ENCODE measurements at places on chromosomes 5 and 9.

DNA sequence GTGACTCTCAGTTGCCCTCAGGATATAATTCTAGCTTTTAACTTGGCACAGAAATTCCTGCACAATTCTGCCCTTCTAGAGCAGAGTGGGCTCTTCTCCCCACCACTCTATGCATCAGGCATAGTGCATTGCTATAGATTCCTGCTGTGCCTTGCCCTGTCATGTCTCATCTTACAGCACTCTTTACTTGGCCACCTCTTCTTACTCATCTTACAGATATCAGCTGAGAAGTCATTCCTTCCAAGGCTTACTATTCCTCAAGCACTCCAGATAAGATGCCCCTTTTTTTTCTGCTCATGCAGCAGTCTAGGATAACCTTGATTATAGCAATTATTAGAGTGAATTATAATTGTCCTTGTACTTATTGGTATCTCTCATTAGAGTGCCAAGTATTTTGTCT lies 5.6 kb downstream of the FAM221B start:
- no peak for DNase-seq

DNA sequence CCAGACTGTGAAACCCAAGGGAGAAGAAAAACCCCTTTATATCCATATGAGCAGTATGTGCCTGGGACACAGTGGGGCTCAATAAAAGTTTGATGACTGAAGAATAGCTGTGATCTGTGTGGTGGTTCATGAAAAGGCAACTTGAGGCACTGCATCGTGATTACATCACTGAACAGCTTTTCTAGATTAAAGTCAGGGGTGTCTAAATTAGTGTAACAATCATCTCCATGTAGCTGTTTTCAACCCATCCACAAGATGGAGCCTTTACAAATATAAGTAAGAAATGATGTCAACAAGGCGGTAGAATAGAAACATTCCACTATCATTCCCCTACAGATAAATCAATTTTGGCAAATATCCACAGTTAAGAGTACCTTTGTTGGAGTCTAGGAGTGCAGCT lies 55.5 kb downstream of the PRRC1 start:
- DNase-seq, result peak; percentile 35

GRCh38 chr5:113205807-113206206 lies 229.0 kb downstream of the TSSK1B start:
- DNase-seq, result no peak

- DNase-seq, result no peak
These were observed 133.6 kb upstream of the GLRA1 start for GRCh38 chr5:152058267-152058666.

DNA sequence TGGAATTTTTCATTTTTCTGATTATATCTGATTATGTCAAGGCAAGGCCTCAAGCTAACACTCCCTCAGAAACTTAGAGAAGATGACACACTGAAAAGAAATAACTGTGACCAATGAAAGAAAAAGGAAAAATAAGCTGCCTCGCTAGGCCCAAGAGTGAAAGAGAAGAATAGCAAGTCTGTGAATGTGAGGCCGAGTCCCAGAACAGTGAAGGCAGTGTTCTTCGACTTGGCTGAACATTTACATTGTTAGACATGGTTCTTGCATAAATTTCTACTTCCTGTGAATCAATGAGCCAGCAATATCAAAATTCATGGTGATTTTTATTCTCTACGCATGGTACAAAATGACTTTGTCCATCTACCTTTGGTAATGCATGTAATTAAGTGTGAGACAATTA lies at the start of gene ATP10B:
Gene ATP10B, minus strand, starts transcription at position 163 of the 400 bp plus-strand sequence. CDS start 164,137 bp downstream, outside the sequence.
- DNase-seq, result no peak

- no peak for DNase-seq
These were observed 327.8 kb upstream of the PIK3R1 start for GRCh38 chr5:67887748-67888161.

DNA sequence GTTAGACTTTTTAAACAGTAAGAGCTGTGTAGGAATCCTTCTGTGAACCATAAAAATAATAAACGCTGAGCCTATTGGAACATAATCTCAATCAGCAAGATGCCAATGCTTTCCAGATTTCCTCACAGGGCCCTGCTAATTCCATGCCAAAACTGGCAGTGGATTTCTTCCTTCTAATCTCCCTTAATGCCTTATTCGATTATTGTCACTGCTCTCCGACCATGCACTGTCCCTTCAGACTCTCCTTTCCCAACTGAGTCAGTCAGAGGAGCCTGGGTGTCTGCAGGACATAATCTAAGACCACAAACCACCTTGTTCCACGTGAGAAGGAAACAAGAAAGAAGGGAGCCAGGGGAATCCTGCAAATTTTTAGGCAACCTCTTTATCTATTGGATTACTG lies at the start of gene GABRA6:
Gene GABRA6, plus strand, starts transcription at position 261 of the 400 bp plus-strand sequence. CDS start 269 bp downstream, outside the sequence.
- no peak for DNase-seq

GRCh38 chr9:73178044-73178443 lies 26.4 kb downstream of the ANXA1 start:
- DNase-seq, result no peak

DNA sequence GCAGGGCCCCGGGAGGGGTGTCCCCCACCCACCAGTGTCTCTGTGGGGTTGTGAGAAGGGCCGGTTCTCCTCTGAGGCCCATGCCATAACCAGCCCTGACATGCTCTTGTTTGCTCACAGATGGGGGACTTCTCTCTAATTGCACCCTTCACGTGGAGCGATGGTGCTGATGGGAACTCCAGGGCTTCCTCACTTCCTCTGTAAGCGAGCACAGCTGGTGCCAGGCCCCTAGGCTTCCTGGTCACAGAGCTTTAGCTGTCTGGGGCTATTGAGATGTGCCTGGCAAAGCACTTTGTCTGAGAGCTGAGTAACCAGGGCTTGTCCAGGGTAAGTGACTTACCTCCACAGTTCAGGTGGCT lies 36.4 kb downstream of the PHF2 start:
- DNase-seq, result no peak

- no peak for DNase-seq
These were observed 513.0 kb upstream of the ADAMTS16 start for GRCh38 chr5:4627131-4627530.

DNA sequence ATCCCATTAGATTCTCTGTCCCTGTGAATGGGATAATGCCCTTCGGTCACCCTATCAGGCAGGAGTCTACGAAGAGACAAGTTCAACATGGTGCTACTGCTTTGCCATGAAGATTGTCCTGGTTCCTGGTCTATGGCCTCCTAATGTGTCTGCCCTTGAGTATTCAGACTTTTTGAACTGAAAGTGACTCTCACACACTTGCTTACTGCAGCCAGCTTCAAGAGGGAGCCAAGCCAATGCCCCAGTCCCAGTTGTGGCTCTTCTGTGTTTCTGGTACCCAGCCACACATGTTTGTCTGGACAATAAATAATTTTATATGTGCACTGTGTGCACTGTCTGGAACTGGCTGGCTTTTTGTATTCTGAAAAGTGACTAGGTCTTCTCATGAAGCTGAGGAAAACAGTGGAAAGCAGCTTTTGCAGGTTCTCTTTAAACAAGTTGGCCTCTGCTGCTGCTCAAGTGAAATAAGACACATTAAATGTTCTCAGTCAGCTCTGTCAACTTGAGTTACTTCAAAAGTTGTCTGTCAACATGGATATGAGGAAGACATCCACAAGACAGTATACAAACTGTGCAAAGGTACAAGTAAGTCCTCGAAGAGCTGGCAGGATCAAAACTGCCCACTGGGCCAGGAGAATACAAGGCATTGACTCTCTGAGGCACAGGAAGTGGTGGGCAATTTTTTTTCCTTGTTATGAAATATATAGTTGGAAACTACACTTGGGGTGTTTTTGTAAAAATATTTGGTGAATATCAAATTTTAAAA lies 60.0 kb downstream of the ZNF608 start:
- DNase-seq, result no peak

- peak; percentile 84 for DNase-seq
These were observed 931 bp downstream of the FAM219A start for GRCh38 chr9:34457266-34458012.

- DNase-seq, result no peak
These were observed 2.9 kb downstream of the KLHL3 start for GRCh38 chr5:137733006-137733405.

- no peak for DNase-seq
These were observed 16.7 kb downstream of the PRLR start for GRCh38 chr5:35213608-35214007.

DNA sequence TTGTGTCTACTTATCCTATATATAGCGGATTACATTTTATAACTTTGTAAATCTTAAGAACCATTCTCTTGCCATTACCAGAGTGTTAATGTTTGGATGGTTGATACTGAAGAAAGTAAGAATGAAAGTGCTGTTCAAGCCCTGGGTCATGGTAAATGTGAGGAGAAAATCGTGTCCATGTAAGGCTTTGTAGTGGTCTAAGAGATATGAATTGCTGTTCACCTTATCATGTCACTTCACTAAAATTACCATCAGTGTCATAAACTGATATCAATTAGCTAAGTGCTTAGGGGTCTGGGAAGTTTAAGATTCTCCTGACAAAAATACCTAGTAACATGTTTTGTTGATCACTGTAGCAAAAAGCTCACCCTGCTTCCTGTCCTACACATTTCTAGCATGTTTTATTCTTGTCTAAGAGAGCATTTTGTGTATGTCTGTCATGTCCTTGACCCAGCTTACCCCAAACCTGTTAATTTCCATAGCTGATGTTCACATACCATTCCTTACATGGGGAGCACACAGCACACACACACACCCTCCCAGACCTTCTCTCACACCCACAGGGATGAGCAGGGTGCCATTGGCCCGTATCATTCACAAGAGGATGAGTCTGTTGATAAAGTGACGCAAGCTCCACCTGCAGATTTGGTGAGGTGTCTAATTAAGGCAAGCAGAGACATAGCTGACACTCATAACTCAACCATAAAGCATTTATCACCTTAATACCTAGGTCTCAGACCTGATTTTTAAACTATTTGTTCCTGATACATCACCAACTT lies 125.1 kb upstream of the PAM start:
- DNase-seq, result no peak

- no peak for DNase-seq
These were observed 25.9 kb downstream of the NDFIP1 start for GRCh38 chr5:142134331-142135010.

- DNase-seq, result no peak
These were observed 37.4 kb downstream of the GLT6D1 start for GRCh38 chr9:135601988-135602387.

DNA sequence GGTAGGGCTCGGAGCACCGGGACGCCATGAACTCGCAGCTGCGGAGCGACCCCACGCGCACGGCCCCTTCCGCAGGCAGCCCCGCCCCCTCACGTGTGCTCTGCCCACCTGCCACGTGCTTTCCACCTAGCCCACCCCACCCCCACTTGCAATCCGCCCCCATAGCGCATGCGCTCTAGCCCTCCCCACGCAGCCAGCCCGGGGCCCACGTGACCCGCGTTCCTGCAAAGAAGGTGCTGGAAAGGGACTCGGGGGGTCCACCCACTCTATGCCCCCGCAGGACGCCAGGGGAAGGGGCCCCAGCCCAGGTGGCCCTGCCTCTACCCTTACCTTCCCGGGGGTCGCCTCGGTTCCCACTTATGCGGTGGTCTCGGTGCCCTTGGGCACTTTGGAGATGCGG lies at the start of gene SOHLH1:
Gene SOHLH1, minus strand, starts transcription at position 42 of the 400 bp plus-strand sequence. Its CDS starts 14 bp downstream, at position 28.
- no peak for DNase-seq

DNA sequence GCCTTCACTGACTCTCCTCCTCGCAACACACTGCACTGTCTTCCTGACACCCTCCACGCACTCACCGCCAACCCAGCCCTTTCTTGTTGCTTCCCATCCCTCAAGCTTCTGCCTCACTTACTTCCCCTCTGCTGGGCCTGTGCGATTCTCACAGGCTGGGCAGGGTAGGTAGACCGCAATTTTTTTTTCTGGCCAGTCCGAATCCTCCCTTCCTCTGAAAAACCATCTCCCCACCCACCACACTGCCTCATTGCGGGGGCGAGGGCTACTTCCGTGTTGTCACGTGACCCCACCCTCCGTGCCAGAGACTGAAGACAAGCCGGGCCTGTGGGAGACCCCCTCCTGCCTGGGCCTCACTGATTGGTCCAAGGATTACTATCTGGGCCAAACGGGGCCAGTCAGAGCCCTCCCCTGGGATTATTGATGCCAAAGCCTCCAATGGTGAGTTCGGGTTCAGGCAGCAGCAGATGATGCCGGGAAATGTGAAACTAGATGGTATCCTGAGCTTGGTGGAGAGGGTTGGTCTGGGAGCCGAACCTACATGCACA lies 73.1 kb downstream of the STK10 start:
- DNase-seq, result peak; percentile 62

Data from H7 (cell line).